ENCODE measurements at places on chromosomes 4 and X.

GRCh38 chr4:123841447-123842121 lies 445.0 kb downstream of the SPRY1 start:
- no peak for DNase-seq

DNA sequence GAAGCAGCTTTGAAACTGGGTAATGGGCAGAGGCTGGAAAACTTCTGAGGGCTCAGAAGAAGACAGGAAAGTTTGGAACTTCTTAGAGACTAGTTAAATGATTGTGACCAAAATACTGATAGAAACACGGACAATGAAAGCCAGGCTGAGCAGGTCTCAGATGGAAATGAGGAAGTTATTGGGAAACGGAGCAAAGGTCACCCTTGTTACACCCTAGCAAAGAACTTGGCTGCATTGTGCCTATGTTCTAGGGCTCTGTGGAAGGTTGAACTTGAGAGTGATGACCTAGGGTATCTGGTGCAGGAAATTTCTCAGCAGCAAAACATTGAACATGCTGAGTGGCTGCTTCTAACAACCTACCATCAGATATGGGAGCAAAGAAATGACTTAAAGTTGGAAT lies 50.8 kb upstream of the FBXW7 start:
- DNase-seq: no peak

- DNase-seq: no peak
These were observed 19.7 kb upstream of the ABCG2 start for GRCh38 chr4:88177983-88178625.

GRCh38 chrX:15465347-15465746 lies 27.8 kb downstream of the PIR start:
- DNase-seq: no peak

GRCh38 chr4:4735136-4735750 lies 124.2 kb upstream of the MSX1 start:
- no peak for DNase-seq

DNA sequence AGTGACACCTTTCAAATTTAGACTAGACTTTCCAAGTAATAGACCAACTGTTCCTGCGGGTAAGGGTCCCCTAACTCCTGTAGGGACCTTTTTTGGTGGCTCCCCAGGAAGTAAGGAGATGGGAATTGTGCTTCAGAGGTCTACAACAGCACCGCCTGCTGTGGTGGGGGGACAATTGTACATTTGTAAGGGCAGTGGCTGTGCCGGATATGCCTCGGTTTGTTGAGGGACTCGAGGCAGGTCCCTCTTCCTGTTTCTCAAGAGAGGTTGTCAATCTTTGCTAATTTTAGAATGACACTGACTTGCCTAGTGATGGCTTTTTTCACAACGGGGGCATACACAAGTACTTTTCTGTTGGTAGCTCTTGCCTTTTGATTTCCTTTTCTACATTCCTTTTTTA lies 15.5 kb upstream of the HSD17B11 start:
- DNase-seq: no peak

DNA sequence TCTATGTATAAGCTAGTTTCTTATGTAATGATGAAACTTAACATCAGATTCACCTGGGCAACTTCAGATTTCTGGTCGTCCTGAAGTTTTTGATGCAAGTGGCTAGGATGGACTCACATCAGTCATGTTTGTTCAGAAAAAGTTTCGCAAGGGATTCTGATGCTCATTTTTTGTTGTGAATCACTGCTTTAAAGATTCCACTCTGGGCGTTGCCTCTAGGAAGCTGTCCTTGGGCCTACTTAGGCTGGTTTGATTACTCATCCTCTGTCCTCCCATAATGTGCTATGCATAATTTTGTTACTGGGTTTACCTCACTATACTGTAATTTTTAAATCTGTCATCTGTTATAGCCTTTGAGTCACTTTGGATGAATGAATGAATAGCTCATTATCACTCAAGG lies 30.8 kb downstream of the HERC3 start:
- DNase-seq: no peak

DNA sequence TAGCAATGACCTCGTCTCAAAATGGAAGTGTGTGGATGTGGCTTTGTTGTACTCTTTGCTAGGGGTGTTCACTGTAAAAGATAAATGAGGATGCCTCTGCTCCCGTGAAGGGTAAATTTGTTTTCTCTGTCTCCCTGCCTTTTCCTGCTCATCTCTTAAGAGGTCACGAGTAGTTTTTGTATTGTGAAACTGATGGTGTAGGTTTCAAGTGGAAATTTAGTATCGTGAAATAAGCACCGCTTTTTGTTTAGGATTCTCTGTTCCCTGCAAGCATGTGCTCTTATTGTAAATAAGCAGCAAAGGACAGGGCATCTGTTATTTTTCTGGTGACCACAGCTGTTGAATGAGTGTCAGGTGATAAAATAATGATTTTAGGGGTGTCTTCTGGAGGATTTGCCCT lies 104.6 kb downstream of the PHEX start:
- DNase-seq: no peak

- DNase-seq: no peak
These were observed 519.8 kb downstream of the TRIML1 start for GRCh38 chr4:188658958-188659522.

GRCh38 chrX:17563076-17563475 lies 174.2 kb upstream of the SCML1 start:
- DNase-seq: no peak

- DNase-seq: no peak
These were observed 32.7 kb downstream of the KLF3 start for GRCh38 chr4:38696697-38697096.

- no peak for DNase-seq
These were observed 71.6 kb downstream of the SH3RF1 start for GRCh38 chr4:169199184-169199583.

- DNase-seq: no peak
These were observed 219.8 kb downstream of the MAML3 start for GRCh38 chr4:139934057-139934707.

- DNase-seq: no peak
These were observed 296.1 kb upstream of the ANKRD50 start for GRCh38 chr4:125008676-125009075.

- no peak for DNase-seq
These were observed 24.4 kb upstream of the ZFX start for GRCh38 chrX:24125028-24125612.

DNA sequence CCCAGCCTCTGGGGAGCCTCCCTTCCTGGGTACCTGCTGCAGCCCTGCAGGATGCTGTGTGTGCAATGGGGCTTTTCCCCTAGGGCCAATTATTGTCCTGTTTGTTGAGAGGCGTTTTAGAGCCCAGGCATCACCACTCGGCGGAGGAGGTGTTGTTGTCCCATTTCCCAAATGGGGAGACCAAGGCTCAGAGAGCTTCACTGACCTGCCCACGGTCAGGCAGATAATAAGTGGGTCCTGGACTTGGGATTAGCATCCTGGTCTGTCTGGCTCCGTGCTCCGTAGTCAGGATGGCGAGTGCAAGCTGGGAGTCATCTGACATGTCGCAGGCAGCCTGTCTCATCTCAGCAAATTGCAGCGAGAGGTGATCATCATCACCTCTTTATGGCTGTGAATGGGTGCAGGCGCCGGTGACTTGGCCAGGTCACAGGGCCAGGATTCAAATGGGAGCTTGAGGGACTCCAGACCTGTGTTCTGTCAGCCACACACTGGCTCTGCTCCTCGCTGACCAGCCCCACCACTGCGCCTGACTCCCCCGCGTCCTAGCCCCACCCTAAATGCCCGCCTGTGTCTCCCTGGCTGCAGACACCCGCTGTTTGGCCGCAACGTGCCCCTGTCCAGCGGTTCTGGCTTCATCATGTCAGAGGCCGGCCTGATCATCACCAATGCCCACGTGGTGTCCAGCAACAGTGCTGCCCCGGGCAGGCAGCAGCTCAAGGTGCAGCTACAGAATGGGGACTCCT lies 16.6 kb downstream of the HTRA3 start:
- DNase-seq: no peak

DNA sequence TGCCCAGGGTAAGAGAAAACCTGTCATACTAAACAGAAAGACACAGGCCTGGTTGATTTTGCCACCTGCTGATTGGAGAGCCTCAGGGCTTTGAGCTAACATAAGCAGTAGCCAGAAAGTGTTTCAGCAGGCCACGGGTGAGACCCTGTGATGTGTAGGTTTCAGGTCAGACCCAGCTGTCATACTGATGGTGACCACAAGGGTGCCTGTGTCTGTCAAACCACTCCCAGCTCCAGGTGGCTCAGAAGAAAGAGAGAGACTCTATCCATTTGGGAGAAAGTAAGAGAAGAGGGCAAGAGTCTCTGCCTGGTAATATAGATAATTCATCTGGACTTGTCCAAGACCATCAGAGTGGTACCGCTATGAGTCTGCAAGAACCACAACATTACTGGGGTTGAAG lies 72.8 kb upstream of the NLRP2B start:
- no peak for DNase-seq

DNA sequence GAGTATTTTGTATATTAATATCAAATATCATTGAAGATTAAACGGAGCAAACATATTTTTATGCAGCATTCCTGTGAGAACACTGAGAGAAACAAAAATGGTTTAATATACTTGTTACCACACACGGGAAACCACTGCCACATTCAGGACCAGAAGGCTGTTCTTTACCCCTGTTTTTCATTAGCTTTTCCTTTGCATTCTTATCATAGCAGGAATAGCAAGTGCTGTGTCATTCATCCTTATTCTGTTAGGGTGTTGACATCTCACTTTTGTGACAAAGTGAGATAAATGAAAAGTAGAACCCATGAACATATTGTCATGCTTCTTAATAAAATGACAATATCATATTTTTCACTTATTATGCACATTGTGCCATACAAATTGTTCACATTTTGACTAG lies 212.4 kb upstream of the NDST4 start:
- DNase-seq: no peak

- DNase-seq: no peak
These were observed 40.4 kb upstream of the MAPK10 start for GRCh38 chr4:86400216-86400615.

- no peak for DNase-seq
These were observed 27.9 kb downstream of the TRIM61 start for GRCh38 chr4:164949448-164950143.

Measured in mesothelial cell of epicardium (in vitro differentiated cells).